Left ventricle myocardium inferior (tissue), 1 donor: ENCODE measurements at places on chromosomes 6 and 20. TPM values are rescaled to one million over a fixed set of nuclear protein-coding genes. Genes with fewer than 3 reads are reported as not detected.
A peak's percentile ranks its signal among the peaks of the same experiment; 100 is the strongest.

DNA sequence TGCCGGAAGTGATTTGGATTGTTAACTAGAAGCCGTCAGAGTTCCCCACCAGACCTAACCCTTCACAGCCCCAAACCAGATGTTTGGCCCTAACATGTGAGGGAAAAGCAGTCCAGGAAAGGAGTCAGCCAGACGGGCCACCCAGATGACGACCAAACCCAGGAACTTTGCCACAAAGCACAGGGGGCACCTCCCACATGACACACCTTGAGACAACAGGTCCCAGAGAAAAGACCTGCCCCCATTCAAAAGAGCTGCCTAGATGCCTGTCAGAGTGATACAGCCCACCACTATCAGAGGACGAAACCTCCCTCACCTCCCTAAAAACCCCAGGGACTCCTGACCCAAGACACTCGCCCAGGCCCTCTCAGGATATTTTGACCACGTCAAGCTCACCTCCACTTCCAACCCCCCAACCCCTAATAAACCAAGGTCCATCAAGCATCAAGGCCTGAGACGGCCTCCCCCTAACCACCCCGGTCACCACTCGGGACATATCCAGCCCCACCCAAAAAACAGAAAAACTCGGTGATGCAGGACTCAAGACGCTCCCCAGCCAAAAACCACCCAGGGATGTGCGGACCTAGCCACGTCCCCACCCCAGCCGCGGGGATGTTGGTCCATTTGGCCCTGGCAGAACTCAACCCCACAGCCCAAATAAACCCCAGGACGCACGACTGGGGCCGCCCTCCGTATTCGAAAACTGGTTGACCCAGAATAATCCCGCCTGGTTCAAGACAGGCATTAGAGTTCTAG lies 662 bp downstream of the ZNF343 start:
- peak; percentile 25 for DNase-seq

- DNase-seq: no peak
Measured at GRCh38 chr6:9057937-9058336, 622.6 kb upstream of the SLC35B3 start.

PTPRT gene
- total RNA-seq: 0.08 TPM

DNA sequence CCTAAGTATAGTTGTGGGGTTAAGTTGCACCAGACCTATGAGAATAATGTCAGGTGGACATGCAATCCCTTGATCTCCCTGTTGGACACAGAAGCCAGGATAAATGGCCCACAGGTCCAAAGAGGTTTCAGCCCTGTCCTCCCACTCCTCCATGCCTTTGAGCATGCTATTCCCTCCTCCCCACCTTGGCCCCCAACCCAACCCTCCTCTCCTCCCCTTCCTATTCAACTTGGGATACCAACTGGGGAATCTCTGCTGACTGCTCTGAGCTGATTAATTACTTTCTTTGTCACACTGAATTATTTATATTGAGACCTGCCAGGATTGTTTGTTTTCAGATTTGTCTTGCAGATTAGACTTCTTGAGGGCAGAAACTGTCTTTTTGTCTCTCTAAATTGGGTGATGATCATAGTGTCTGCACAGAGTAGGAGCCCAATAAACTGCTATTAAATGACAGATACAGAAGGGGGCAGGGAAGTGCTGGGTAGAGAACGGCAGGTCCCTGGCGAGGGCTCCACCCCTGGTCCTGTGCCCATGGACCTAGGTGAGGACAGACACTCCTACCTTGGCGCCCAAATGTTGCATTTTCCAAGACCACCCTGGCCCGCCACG lies 120.9 kb downstream of the UNC5CL start:
- no peak for DNase-seq

DNA sequence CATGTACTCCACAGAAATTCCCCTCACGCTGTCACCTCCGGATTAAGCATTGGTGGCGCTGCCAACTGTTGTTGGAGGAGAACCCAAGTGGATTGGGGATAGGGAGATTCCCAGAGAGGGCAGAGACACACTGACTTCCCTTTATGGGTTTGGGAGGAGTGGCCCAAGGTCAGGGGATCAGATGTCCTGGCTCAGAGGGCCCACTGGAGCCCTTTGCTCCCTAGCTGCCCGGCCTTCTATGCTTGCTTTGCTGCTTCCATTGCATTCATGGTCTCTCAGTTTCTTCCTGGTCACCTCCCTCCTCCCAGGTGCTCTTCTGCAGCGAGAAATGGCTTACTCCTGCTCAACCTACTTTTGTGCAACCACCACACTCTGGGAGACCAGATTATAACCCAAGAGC lies 14.3 kb downstream of the CUL9 start:
- no peak for DNase-seq

DNA sequence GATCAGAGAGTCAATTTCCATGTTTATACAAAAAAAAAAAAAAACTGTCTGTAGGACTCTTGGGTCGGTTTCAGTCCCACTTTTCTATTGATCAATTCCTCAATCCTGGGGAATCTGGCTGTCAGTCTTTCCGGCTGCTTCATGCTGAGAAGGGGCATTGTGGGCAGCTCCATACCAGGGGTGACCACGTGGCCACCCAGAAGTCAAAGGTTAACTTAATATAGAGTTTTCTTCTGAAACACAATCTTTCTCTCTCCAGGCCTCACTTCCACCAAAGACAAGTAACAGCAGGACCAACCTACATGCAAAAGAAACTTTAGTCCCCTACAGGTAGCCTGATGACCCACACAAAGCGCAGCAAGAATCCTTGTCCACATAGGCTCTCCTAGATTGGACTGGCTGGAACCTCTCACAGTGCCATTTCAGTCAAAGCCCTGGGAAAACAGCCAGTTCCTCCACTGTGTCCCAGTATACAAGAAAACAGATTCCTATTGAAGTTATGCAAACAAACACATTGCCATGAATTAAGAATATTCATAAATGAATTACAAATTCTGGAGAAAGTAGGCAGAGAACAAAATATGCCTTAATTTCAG lies 18.5 kb upstream of the SERPINB9 start:
- no peak for DNase-seq

- DNase-seq: peak; percentile 84
Measured at GRCh38 chr6:30722280-30723112, 2.3 kb downstream of the TUBB start.
